Endothelial cell of umbilical vein (primary cell): ENCODE measurements at places on chromosomes 7 and 10. TPM values are rescaled to one million over a fixed set of nuclear protein-coding genes. Genes with fewer than 3 reads are reported as not detected.

GRCh38 chr10:127992376-127992775, 85.5 kb downstream of the PTPRE start:
- DNase-seq = no peak

GRCh38 chr7:152760854-152761748, 1.5 kb downstream of the ACTR3B start:
- DNase-seq = no peak

CYP2E1 gene
- not detected in 2 replicates for total RNA-seq

AMPH gene
- 8.0 and 9.2 TPM in 2 replicates for total RNA-seq

DNA sequence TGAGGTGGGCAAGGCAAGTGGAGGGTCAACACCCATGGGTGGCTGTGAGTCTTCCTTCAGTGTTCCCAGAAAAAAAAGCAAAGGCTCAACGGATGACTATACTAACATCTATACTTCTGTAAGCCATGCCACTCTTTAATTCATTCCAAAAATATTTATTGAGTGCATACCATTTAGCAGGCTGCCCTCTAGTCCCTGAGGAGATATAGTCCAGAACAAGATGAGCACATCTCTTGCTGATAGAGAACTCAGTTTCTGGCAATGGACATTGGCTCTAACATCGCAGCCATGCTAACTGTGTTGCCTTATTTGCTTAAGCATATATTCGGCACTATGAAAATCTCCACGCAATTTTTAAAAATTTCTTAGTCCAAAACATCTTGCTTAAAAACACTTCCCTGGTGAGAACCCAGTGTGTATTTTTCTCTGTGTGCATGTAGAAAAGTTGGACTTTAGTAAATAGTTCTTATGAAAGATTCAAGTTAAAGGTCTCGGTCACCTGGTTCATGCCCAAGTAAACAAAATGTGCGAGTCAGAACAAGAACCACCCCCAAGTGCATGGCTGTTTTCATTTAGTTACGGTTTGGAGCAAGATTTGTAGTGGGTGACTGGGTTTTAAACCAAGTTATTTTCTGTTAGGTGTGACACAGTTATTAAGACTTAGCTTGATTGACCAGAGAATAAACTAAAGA, 69.8 kb downstream of the MET start:
- no peak for DNase-seq

GCK gene
- total RNA-seq = 0.32 and 0.51 TPM in 2 replicates

PAOX gene
- 2.6 and 5.6 TPM in 2 replicates for total RNA-seq

- DNase-seq = peak; percentile 46
These were observed 31.2 kb downstream of the GPRIN2 start for GRCh38 chr10:46525177-46525823.

DNA sequence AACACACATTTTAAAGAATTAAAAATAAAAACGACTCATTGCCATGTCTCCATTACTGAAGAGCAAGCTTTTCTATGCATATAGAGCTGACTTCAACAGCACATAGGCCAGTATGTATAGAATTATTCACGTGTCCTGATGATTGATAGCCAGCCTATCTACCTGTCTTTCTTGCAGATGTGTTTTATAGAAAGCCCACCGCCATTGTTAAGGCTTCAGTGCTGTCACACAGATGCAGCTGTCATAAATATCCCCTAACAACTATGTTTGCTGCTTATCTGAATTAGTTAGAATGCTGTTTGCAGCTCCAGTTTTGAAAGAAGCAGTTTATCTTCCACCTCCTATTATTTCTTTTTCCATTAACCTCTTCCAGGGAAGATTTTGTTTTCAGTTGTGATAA, 235.9 kb downstream of the SLC25A13 start:
- DNase-seq = no peak

DNA sequence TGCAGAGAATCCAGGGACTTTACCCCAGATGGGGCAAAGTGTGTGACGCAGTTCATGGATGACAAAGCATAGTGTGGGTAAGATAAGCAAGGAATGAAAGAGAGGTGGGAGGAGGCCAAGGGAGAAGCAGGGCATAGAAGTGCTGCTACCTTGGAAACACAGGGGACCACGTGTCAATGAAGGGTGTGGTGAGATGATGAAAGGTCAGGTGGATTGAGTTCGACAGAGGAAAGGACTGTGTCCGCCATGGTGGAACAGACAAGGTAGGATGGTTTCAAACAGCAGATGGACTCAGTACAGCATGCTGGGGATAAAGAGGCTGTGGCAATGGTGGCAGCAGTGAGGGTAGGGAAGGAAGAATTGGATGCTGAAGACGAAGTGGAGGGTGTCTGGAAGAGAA, 32.7 kb downstream of the MEST start:
- no peak for DNase-seq

- DNase-seq = no peak
These were observed 22.5 kb downstream of the CEP41 start for GRCh38 chr7:130418306-130418705.

LYZL2 gene
- total RNA-seq = not detected in 2 replicates

OR2F1 gene
- total RNA-seq = not detected in 2 replicates

DNA sequence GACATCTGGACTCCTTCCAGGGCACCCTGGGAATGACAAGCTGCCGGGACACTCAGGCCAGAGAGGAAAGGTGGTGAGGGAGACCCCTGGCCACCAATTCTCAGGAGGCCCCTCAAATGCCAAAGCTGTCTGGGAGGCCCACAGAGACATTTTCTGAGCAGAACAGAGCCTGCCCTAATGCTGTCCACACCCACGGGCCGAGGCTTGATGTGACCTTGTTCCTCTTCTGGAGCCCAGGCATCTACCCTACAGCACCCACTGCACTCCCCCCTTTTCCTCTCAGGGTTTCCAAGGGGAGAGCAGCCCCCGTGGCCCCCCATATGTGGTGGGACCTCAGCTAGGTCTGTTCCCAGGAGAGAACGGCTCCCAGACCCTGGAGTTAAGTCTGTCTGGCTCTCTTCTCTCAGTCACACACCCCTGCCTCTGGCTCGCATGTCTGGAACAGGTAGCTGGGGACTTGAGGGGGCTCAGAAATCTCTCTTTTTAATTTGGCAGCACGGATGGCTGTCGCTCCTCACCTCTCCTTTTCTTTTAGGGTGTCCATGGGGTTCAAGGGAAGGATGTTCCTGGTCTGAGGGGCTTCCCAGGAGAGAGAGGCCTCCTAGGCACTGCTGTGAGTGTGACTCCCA, 16.8 kb upstream of the VOPP1 start:
- no peak for DNase-seq

GRCh38 chr10:117126034-117126433, 12.0 kb downstream of the VAX1 start:
- DNase-seq = no peak

- no peak for DNase-seq
These were observed at the start of gene SLC26A4 for GRCh38 chr7:107660381-107661080. Gene SLC26A4 (plus strand): TSS chr7:107660828. CDS start chr7:107661642, 814 bp downstream.

DNA sequence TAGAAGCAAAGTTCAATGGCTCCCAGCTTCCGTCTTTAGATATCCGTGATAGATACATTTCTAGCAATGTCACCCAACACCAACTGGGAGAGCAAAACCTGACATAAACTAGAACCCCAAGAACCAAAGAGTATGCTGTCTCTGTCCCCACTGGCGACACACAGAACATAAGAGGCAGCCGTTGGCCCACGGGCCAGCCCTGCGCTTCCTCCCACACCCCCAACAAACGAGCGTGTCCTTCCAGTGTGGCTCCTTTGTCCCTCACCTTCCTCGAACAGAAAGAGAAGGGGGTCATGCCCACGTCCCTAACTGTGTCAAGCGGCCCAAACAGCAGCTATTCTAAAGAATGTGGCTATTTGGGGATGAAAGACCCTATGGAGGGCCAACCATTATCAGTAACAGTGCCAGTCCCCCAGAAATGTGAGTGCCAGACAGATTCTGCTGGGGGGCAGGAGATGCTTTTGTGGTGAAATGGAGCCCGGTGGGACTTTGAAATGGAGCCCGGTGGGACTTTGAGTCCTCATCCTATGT, 171.9 kb downstream of the USP6NL start:
- no peak for DNase-seq

DNA sequence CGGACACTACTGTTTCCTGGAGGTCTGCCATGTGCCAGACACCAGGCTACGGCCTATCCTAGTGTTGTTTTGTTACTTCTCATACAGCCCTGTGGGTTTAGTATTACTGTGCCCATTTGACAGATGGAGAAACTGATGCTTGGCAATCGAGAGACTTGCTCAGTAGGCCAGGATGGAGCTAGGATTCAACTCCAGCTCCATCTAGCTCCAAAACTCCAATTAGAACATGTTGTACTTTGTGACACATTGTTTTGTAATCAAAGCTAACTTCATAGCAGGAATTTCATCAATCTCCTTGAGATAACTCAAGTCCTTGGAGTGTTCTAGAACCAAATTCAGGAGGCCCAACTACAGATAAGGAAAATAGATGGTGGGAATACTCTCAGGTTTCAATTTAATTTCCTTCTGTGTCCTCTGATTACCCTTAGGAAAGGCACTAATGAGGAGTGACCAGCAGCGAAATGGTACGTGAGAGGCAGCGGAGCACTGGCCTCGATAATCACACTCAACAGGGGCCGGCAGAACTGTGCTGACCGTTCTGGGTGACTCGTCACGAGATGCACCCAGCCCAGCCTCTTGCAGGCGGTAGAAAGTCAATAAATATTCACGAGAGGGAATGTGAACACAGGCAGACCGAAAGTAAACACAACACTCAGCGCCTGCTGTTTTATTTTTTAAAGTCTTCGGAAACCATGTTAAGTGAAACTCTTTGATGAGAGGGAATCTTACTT, 269.6 kb upstream of the NEBL start:
- no peak for DNase-seq

- DNase-seq = no peak
These were observed 44.1 kb upstream of the MXI1 start for GRCh38 chr10:110163192-110163773.

DNA sequence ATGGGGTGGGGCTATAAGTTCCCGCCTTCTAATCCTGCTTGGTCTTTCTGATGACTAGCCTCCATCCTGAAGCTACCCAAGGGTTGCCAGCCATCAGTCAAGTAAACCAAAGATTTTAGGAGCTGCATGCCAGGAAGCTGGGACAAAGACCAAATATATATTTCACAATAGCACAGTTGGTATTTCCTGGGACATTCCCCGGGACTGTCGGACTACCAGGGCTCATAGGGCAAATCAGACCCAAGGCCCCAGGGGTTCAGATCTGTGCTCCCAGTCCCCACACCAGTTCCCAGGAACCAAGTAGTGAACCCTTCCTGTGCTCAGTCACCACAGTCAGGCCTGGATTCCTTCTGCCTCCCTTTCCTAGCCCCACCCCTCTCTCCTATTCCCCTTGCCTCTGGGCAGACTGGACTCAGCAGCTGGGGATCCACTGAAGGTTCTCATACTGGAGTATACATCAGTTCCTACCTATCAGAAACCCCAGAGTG, 5.7 kb upstream of the CXCL12 start:
- no peak for DNase-seq

DNA sequence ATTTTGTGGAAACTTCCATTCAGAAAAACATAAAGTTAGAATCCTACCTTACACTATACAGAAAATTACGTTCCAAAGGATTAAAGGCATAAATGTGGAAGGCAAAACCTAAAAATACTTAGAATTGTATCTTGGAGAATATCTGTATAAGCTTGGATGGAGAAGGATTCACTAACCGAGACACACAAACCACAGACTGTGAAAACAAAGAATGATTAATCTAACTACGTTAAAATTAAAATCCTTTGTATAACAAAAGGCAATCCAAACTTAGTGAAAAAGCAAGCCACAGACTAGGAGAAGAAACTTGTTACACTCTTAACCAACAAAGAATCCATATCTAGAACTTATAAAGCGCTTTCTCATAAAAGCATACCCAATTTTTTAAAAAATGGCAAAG, 678.8 kb downstream of the INHBA start:
- no peak for DNase-seq

GRCh38 chr7:29090151-29090805, 56.1 kb downstream of the CPVL start:
- no peak for DNase-seq

- DNase-seq = no peak
These were observed 80.5 kb downstream of the IDE start for GRCh38 chr10:92493362-92493761.

DNA sequence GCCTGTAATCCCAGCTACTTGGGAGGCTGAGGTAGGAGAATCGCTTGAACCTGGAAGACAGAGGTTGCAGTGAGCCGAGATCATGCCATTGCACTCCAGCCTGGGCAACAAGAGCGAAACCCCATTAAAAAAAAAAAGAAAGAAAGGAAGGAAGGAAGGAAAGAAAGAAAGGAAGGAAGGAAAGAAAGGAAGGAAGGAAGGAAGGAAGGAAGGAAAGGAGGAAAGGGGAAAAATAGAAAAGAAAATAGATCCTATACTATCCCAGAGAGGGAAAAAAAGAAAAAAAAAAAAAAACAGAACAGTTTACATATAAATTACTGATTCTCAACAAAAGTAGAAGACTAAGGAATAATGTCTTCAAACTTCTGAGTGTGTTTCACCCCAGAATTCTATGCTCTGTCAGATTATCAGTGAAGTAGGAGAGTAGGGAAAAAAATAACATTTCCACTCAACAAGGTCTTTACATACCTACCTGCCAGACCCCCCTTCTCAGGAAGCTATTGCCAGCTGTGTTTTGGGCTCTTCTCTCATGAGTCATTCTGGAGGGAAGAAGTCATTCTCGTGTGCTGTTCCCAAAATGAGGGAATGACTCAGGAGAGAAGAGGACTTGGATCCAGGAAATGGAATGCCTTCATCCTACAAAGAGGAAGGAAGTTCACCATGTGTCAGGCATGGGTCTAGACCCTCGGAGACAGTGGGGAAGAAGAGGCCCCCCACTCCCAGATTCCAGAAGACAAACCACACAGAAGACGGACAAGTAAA, 20.9 kb downstream of the RGS10 start:
- peak; percentile 59 for DNase-seq

MALRD1 gene
- not detected in 2 replicates for total RNA-seq

DNA sequence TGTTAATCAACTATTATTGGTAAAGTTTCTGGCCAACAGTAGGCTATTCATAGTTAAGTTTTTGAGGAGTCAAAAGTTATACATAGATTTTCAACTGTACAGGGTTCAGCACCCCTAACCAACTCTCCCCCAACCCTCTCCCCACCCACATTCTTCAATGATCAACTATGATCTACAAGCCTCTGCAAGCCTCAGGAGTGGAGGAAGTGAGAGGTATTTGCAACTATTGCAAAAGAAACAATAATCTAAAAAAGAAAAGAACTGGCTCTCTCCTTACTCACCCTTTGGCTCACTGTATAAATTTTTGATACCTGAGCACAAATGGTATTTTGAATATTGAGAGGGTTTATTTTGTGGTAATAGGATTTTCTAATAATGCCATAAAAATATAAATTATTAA, 179.8 kb downstream of the IPMK start:
- DNase-seq = no peak

DNA sequence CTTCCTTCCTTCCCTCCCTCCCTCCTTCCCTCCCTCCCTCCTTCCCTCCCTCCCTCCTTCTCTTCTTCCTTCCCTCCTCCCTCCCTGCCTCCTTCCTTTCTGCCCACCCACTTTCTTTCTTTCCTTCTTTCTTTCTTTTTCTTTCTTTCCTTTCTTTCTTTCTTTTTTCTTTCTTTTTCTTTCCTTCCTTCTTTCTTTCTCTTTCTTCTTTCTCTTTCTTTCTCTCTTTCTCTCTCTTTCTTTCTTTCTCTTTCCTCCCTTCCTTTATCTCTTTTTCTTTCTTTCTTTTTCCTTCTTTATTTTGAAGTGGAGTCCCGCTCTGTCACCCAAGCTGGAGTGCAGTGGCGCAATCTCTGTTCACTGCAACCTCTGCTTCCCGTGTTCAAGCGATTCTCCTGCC, 33.7 kb upstream of the GTF2IRD1 start:
- DNase-seq = no peak
